ENCODE measurements at places on chromosomes 16 and 17. TPM values are rescaled to one million over a fixed set of nuclear protein-coding genes. Genes with fewer than 3 reads are reported as not detected.

Gene COPRS
- total RNA-seq: 194 TPM

Gene SMCR8
- total RNA-seq: 16.2 TPM

Gene KRT20
- total RNA-seq: 0.22 TPM

Gene NOL3
- 56.6 TPM for total RNA-seq

Gene HOXB1
- total RNA-seq: not detected

Gene CTRB2
- total RNA-seq: not detected

Gene SLC16A11
- total RNA-seq: not detected

Gene DLX3
- 0.10 TPM for total RNA-seq

Gene FADS6
- not detected for total RNA-seq

Gene RNF157
- total RNA-seq: 8.0 TPM

Gene SLC47A1
- 22.7 TPM for total RNA-seq

Gene MYL11
- total RNA-seq: not detected

Gene HOXB9
- 8.5 TPM for total RNA-seq

Gene SLFN13
- 4.2 TPM for total RNA-seq

Gene SDR42E1
- 1.6 TPM for total RNA-seq

Gene C17orf107
- 0.30 TPM for total RNA-seq

Gene CDRT15
- total RNA-seq: not detected

Gene RHBDL1
- 1.4 TPM for total RNA-seq

Gene GNG13
- not detected for total RNA-seq

Gene CLDN7
- 0.71 TPM for total RNA-seq

Gene HOXB13
- total RNA-seq: 1.6 TPM

Gene DRC3
- 2.8 TPM for total RNA-seq

Gene OR3A3
- total RNA-seq: not detected

Gene RAB40B
- 14.2 TPM for total RNA-seq
